ENCODE measurements at places on chromosomes 13 and 19.

- DNase-seq: no peak
These were observed 978 bp downstream of the ERICH4 start for GRCh38 chr19:41443813-41444455.

- no peak for DNase-seq
These were observed 72.3 kb upstream of the RFC3 start for GRCh38 chr13:33745370-33746324.

DNA sequence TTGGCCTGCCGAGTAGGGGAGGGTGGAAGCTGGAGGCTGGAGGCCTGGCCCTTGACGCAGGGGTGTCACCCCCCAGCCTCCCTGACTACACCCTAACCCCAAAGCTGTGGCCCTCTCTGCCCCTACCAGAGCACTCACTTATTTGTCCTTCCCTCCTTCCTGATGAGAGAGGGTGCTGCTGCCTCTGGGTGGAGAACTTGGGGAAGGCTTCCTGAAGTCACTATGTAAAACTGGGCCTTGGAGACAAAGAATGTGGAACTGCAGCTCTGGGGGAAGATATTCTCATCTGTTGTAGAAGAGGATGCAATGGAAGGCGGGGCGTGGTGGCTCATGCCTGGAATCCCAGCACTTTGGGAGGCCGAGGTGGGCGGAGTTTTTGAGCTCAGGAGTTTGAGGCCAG is 485.2 kb downstream of the ZNF536 start:
- no peak for DNase-seq

- no peak for DNase-seq
These were observed at the start of gene ERICH4 for GRCh38 chr19:41442473-41443355. Gene ERICH4 (plus strand): TSS chr19:41443156. CDS start chr19:41443170, 14 bp downstream.

DNA sequence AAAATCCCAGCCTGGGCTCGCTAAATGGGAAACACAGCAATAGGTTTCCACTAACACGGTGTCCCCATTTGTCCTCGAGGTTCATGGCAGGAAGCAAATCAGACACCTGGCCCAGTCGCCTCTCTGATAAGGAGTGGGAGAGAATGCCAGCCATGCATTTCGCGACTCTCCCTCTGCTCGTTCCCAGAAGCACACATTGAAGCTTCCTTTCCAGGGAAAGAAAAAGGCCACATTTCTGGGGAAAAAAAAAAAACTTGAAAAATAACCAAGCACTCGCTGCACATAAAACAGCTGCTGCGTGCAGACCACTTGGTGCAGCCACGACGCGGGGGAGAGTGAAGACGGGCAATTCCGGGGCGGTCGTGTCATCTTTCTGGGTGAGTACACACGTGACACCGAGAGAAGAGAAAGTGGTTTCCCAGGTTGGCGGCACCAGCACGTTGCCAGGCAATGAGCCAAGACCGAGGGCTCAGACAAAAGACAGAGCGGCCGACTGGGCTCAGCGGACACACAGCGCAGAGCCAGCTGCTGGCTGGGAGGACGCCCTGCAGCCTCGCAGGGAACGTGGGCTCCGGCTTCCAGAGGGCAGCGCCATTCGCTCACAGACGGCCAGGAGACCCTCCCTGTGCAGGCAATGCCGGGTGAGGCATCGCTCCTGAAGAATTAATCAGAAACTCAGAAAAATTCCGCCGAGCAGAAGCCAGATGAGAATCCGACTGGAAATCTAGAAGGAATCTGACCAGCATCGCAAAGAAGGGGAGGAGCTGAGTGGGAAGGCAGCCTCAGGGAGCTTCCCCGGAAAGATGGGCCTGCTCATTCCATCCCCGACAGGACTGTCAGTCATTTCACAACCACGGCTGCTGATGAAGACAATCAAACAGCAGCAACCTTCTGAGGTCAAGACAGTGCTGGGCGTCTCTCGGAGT is 83.2 kb upstream of the IRS2 start:
- DNase-seq: peak; percentile 64

DNA sequence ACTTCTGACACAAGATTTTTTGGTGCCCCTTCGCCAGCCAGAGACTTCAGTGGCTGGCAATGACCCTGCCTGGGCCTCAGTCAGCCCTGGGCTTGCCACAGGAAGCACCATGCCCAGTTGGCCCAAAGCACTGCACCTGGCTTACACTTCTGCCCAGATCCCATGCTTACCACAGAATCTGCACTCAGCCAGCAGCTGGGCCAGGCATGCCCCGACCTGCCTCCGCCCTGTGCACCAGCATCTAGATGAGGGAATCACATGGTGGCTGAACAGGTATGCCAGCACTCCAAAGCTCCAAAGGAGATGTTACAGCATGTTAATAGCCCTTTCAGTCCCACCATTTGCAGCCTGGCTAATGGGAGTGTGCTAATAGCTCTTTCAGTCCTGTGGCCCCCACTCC is 690.9 kb downstream of the SLITRK6 start:
- no peak for DNase-seq

GRCh38 chr13:99298056-99298455 is 9.1 kb downstream of the GPR183 start:
- no peak for DNase-seq

DNA sequence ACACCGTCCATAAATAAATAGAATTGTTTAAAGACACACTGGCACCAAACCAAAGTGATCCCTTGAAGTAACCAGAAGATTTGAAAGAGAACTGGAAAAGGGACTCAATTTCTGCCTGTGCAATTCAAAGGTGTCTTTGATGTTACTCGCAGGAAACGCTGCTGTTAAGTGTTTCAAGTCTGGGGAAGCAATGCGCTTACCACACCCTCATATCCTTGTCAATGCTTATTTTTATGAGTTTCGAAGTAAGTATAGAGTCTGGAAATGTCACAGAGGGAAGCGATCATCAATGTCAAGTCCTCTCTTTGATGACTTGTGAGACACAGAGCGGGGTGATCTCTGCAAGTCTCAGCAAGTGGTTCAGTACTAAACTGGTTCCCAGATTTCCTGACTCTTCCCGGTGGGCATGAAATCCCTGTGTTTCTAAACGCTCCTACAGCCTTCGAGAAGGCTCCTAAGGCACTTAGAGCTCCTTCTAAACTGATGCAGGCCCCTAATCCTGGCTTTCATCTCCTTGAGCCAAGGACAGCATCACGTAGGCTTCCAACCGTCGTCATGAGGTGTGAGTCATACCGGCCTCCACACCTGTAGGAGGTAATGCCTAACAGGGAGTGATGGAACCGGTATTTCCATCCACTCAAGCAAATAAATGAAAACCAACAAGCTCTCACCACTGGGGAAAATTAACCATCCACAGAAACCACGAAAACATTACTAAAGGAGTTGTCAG is 22.8 kb downstream of the SYDE1 start:
- no peak for DNase-seq

All from stimulated activated naive CD8-positive, alpha-beta T cell treated with anti-CD3 and anti-CD28 coated beads, Interleukin-15, amount 100 ng/mL, for 72 hours (primary cell).